Glutamatergic neuron (in vitro differentiated cells): ENCODE measurements at places on chromosomes 7 and 10.

DNA sequence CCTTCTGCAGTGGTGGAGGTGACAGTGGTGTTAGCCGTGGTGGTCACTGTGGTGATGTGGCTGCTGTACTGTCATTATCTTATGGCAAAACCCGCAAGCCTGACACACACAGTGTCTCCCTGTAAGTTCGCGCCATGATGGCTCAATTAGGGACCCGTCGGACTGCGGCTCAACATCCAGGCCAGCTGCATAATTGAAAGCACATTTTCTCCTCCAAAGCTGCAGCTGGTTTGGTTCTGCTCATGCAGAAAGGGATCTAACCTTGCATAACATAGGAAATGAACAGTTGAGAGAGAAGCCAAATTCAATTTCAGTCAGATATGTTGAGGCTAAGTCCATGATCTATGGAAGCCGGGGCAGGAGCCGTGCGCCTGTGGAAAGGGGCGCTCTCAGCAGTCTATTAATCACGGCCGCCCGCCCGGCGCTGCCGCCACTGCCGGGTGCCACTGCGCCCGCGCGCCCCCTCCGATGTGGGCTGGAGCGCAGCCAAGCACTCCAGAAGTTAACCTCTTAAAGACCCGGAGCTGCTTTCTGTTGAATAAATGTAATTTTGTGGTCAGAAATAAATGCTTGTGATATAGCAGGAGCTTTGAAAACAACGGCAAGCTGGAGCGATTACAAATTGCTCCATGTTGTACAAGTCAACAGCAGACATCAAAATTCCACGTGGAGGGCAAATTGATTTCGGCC lies 227.7 kb downstream of the CUX1 start:
- DNase-seq, result no peak

DNA sequence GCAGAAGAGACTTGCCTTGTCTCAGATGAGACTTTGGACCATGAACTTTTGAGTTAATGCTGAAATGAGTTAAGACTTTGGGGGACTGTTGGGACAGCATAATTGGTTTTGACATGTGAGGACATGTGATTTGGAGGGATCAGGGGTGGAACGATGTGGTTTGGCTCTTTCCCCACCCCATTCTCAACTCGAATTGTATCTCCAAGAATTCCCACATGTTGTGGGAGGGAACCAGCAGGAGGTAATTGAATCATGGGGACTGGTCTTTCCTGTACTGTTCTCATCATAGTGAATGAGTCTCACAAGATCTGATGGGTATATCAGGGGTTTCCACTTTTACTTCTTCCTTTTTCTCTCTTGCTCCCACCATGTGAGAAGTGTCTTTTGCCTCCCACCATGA lies 229.7 kb upstream of the KCND2 start:
- DNase-seq, result no peak

GRCh38 chr10:75034131-75034512 lies 77.3 kb upstream of the SAMD8 start:
- no peak for DNase-seq

- DNase-seq, result no peak
These were observed 28.0 kb upstream of the COBL start for GRCh38 chr7:51344406-51345138.

GRCh38 chr10:44313761-44314165 lies 71.1 kb downstream of the CXCL12 start:
- DNase-seq, result no peak
